ENCODE measurements at places on chromosomes 16 and 17. TPM values are rescaled to one million over a fixed set of nuclear protein-coding genes. Genes with fewer than 3 reads are reported as not detected.
A peak's percentile ranks its signal among the peaks of the same experiment; 100 is the strongest.

- peak; percentile 86 for DNase-seq
- no peak overlapping the region for H3K4me3 ChIP-seq
- no peaks in the 10 kb centered on the region for H3K27me3 ChIP-seq
- H3K4me1 ChIP-seq, result no peaks in the 10 kb centered on the region
These were observed 11.8 kb downstream of the ENDOV start for GRCh38 chr17:80426671-80427326.

SPNS3 gene
- 2.1 TPM for total RNA-seq

GSDMA gene
- total RNA-seq, result 0.33 TPM

KRTAP3-2 gene
- not detected for total RNA-seq

- DNase-seq, result no peak
- peaks cover 43% of the 10 kb centered on the region for H3K4me1 ChIP-seq
- H3K36me3 ChIP-seq, result peaks cover 25% of the 10 kb centered on the region
- no peak overlapping the region for H3K27ac ChIP-seq
These were observed 6.0 kb downstream of the RSPRY1 start for GRCh38 chr16:57192146-57192545.

- peaks cover 80% of the 10 kb centered on the region for H3K27me3 ChIP-seq
- H3K36me3 ChIP-seq, result no peaks in the 10 kb centered on the region
- DNase-seq, result no peak
- H3K4me3 ChIP-seq, result no peak overlapping the region
- H3K4me1 ChIP-seq, result no peaks in the 10 kb centered on the region
These were observed 584.4 kb upstream of the EEF2KMT start for GRCh38 chr16:5681966-5682365.

DNA sequence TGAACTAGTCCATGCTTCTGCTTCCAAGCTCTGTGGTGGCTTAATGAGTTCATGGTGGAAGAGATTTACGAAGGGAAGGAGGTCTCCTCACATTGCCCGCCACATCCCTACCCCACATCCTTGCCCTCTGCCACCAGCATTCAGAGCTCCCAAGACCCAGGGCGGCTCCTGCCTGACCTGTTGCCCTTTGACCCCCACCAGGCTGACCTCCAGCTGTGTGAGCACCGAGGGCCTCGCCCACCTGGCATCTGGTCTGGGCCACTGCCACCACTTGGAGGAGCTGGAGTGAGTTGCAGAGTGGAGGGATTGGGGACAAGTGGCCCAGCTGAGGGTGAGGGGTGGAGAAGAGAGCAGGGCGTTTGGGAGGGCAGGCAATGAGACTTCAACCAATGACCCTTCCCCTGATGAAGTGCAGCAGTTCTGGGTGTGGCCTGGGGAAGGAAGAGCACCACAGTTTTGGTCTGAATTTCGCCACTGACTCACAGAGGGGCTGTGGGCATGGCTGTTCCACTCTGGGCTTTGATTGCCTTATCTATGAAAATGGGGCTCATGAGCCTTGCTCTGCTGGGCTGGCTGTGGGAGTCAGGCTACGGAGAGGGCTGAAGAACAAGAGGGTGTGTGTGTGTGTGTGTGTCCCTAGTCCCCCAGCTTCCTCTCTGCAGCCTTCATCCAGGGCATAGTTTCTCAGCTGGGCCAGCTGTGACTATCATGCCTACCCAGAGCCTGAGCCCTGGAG, 22.6 kb upstream of the CPNE2 start:
- peaks cover 8% of the 10 kb centered on the region for H3K4me1 ChIP-seq
- DNase-seq, result no peak
- H3K36me3 ChIP-seq, result no peaks in the 10 kb centered on the region
- H3K27ac ChIP-seq, result no peak overlapping the region
- H3K27me3 ChIP-seq, result peaks cover 49% of the 10 kb centered on the region
- no peak overlapping the region for H3K4me3 ChIP-seq

DNA sequence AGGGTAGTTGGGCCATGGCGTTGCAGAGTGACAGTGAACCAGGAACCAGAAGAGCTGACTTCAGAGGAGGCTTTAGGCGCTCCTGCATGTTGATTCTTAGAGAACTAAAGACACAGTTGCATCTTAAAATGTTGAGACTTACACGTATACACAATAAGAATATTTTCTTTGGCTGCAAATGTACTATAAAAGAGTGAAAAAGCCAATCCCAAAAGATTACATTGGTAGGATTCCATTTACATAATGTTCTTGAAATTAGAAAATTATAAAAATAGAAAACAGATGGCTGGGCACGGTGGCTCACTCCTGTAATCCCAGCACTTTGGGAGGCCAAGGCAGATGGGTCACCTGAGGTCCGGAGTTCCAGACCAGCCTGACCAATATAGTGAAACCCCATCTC, 738.8 kb downstream of the WWOX start:
- H3K4me1 ChIP-seq, result no peaks in the 10 kb centered on the region
- H3K27me3 ChIP-seq, result no peaks in the 10 kb centered on the region

FBXO39 gene
- 0.59 TPM for total RNA-seq

- no peaks in the 10 kb centered on the region for H3K36me3 ChIP-seq
- H3K27ac ChIP-seq, result no peak overlapping the region
- peaks cover 85% of the 10 kb centered on the region for H3K27me3 ChIP-seq
These were observed 54.6 kb downstream of the ABCC12 start for GRCh38 chr16:48101069-48101674.

DNA sequence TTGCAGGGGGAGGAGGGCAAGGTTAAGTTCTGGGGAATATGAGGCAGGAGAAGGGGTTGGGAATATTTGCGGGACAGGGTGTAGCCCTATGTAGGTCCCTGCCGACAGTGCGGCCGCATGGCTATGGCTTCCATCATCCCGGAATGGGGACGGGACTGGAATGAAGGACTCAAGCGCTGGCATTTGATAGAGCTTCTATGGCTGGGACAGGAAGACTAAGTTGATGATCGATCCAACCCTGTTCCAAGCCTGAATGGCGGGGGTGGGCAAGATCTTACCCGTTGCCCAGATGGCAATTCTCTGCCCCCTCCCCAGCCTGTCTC, 47.1 kb downstream of the SRCIN1 start:
- H3K27me3 ChIP-seq, result peaks cover 16% of the 10 kb centered on the region
- no peak for DNase-seq
- H3K4me1 ChIP-seq, result peaks cover 43% of the 10 kb centered on the region
- peak overlapping the region; percentile 78 for H3K4me3 ChIP-seq

CCL23 gene
- not detected for total RNA-seq

CNGB1 gene
- 0.19 TPM for total RNA-seq

DNA sequence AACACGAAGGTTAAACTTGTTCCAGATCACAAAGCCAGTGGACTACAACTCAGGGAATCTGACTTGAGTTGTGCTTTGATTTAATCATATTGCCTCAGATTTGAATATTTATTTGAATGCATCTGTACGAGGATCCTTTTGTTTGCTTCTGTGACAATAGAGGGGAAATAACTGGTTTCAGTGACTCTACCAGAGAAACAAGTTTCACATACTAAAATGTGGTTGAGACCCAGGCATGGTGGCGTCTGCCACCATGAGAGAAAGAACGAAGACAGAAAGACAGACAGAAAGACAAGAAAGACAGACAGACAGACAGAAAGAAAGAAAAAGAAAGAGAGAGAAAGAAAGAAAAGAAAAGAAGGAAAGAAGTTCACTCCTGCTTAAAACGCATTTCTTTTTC, 24.0 kb downstream of the YWHAE start:
- H3K27ac ChIP-seq, result no peak overlapping the region
- H3K27me3 ChIP-seq, result no peaks in the 10 kb centered on the region
- H3K4me1 ChIP-seq, result peaks cover 45% of the 10 kb centered on the region
- peaks cover 14% of the 10 kb centered on the region for H3K36me3 ChIP-seq
- H3K4me3 ChIP-seq, result peak overlapping the region; percentile 2
- no peak for DNase-seq

DNA sequence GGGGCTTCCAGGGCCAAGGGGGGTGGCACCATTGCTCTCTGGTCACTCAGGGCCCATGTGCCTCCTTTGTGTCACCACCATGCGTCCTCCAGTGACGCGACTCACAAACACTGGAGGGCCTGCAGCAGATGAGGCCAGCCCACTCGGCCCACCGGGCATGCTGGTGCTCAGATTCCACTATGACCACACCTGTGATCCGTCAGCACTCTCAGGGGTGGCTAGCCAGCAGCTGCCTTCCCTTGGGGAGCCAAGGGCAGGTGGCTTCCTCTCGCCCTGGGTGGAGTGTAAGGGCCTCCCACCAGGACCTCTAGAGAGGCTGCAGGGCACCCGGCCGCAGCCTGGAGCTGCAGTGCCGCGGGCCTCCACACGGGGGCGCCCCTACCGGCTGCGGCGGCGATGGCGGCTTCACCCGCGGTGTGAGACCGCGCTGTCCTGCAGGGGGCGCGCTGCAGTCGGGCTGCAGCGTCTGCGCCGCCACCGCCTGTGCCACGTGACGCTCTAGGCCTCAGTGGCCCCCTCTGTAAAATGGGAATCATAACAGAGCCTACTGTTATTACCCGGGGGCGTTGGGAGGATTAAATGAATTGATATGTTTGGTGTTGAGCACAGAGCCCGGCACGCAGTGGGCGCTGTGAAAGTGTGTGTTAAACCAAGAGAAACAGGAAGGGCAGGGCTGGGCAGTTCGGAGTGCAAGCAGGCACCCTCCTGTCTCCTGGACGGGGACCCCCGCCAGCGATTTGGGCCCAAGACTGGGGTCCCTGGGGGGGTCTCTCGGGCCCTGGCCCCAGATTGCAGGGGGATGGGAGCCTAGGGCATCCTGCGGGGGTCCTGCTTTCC, 192.4 kb upstream of the GSE1 start:
- peak; percentile 85 for DNase-seq
- H3K4me1 ChIP-seq, result peaks cover 38% of the 10 kb centered on the region
- H3K4me3 ChIP-seq, result no peak overlapping the region
- H3K36me3 ChIP-seq, result no peaks in the 10 kb centered on the region

Measured in Calu3 (cell line).